Ovary (tissue), 10 donors: ENCODE measurements at places on chromosomes 3 and 15. TPM values are rescaled to one million over a fixed set of nuclear protein-coding genes. Genes with fewer than 3 reads are reported as not detected.

C3orf80 gene
- polyA plus RNA-seq = 0.34 TPM

BDH1 gene
- polyA plus RNA-seq = 14.4 TPM

RHOA gene
- 878 TPM for polyA plus RNA-seq

ALDH1L1 gene
- 8.3 TPM for polyA plus RNA-seq

HRG gene
- polyA plus RNA-seq = not detected

CCR9 gene
- not detected for polyA plus RNA-seq

EPHB3 gene
- 7.3 TPM for polyA plus RNA-seq

RGMA gene
- polyA plus RNA-seq = 33.6 TPM

IFRD2 gene
- polyA plus RNA-seq = 14.5 TPM

SEMA6D gene
- polyA plus RNA-seq = 13.7 TPM

CEP63 gene
- polyA plus RNA-seq = 22.2 TPM

NMNAT3 gene
- polyA plus RNA-seq = 15.8 TPM

BMF gene
- 12.7 TPM for polyA plus RNA-seq

GP5 gene
- 0.46 TPM for polyA plus RNA-seq

GHSR gene
- not detected for polyA plus RNA-seq

CCRL2 gene
- 1.2 TPM for polyA plus RNA-seq

CPNE4 gene
- polyA plus RNA-seq = 0.13 TPM

SIDT1 gene
- polyA plus RNA-seq = 0.34 TPM

GOLGA6D gene
- 0.02 TPM for polyA plus RNA-seq

NR1I2 gene
- 0.37 TPM for polyA plus RNA-seq

TMCO5A gene
- polyA plus RNA-seq = not detected

CTNNB1 gene
- 169 TPM for polyA plus RNA-seq

SERINC4 gene
- not detected for polyA plus RNA-seq

DPPA2 gene
- not detected for polyA plus RNA-seq

MGA gene
- 7.1 TPM for polyA plus RNA-seq
